ENCODE measurements at places on chromosomes 12 and 14. TPM values are rescaled to one million over a fixed set of nuclear protein-coding genes. Genes with fewer than 3 reads are reported as not detected.

The TAS2R50 gene
- 2.7 TPM for total RNA-seq

GRCh38 chr14:33668066-33668465 is 282.8 kb downstream of the EGLN3 start:
- no peak for DNase-seq

The GDF11 gene
- total RNA-seq = 4.1 TPM

DNA sequence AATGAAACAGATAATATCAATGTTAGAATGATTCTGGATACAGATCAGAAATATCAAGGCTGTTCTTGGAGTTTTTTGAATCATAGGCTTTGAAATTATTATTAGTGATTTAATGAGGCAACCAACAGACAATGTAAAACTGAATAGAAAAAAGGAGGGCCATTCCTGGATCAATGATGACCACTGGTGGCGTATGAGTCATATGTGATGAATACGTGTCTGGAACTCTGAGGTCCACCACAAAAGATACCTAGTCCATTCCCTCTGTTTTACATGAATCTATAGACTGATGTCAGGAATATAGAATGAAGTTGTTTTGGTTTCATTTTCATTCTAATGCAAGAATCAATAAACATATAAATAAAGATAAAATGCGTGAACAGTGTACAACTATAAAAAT is 78.3 kb upstream of the RTL1 start:
- no peak for DNase-seq

GRCh38 chr12:130227641-130228040 is 65.4 kb downstream of the FZD10 start:
- DNase-seq = peak; percentile 82

The IAPP gene
- not detected for total RNA-seq

GRCh38 chr12:52178984-52179383 is 12.8 kb downstream of the KRT80 start:
- no peak for DNase-seq

The CLEC6A gene
- not detected for total RNA-seq

DNA sequence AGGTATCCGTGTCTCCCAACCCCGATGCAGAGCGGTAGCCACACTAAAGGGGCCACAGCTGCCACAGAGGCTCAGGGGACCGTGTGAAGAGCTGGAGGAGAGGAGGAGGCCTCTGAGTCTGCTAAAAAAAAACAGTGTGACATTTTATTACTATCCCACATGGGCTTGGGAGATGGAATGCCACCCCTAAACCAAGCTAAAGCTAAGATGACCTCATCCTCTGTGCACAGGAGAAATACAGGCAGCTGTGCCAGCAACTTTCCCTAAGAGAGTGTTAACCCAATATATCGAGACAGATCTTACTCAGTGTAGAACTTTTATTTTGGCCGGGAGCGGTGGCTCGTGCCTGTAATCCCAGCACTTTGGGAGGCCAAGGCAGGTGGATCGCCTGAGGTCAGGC is 18.0 kb downstream of the BCL2L14 start:
- no peak for DNase-seq

DNA sequence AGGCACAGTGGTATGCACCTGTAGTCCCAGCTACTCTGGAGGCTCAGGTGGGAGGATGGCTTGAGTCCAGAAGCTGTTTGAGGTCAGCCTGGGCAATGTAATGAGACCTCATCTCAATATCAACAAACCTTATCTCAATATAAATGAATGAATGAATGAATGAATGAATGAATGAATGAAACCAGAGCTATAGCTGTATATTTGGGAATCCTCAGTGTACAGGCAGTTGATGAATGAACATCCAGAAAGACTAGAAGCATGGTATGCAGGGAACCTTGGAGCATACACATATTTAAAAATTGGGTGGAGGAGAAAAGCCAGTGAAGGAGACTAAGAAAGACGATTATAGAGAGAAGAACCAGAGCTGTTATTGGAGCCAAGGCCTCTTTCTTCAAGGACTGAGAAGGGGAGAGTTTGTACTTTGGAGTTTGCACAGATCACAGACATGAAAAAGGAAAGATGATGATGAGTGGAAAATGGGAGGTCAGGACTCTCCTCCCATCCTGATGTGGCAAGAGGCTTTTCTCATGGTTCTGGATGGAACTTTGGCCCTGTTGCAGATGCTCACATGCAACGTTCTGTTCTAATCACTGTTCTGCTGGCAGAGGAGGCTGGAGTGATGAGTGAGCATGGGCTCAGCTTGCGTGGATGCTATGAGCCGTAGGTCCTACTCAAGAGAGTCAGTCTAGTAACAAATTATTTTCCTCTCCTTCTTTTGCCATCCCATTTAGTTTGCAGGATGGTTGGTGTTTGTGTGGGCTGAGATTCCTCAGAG is 114.4 kb downstream of the PRKCH start:
- DNase-seq = no peak

The RNF212B gene
- 21.1 TPM for total RNA-seq

The MYF6 gene
- total RNA-seq = 2.5 TPM

DNA sequence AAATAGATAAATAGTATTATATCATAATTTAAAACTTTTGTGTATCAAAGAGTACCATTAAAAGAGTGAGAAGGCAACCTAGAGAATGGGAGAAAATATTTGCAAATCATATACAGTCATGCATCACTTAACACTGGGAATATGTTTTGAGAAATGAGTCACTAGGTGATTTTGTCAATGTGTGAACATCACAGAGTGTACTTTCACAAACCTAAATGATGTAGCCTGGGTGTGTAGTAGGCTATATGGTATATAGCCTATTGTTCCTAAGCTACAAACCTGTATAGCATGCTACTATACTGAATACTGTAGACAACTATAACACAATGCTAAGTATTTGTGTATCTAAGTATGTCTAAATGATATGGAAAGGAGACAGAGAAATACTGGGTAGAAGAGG is 48.0 kb upstream of the ARID2 start:
- DNase-seq = no peak

DNA sequence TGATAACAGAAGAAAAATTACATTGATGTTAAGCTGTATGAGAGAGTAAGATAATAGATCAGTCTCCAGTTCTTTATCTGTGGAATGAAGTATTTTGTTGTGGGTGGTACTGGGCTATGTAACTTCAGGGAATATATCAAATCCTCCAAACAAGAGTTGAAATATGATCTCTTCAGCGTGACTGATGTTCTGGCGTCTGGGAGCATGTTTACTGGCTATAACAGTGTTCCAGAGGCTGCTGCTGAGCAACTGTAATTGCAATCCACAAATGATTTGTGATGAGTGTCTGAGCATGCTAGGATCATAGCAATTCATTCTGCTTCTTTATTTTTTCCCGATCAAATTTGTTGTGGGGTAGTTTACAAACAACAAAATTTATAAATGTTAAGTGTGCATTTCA is 18.6 kb upstream of the CCDC198 start:
- no peak for DNase-seq

The ARG2 gene
- 565 TPM for total RNA-seq

DNA sequence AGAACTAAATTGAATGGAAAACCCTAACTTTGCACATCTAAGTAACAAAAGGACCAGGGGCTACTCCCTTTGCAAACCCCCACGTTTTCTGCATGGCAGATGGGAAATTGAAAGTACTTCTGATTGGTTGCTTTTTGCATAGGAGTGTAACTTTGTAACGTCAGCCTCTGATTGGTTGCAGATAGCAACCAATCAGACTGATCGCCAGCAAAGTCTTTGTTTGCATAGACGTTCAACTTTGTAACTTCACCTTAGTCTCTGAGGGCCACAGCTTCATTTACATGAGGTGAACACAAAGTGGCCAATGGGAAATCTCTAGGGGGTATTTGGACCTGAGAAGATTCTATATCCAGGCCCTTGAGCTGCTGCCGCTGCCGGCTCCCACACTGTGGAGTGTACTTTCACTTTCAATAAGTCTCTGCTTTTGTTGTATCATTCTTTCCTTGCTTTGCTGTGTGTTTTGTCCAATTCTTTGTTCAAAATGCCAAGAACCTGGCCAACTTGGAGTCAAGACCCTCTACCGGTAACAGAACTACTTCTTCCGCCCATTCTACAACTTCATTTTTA is 102.5 kb upstream of the PRICKLE1 start:
- DNase-seq = no peak

DNA sequence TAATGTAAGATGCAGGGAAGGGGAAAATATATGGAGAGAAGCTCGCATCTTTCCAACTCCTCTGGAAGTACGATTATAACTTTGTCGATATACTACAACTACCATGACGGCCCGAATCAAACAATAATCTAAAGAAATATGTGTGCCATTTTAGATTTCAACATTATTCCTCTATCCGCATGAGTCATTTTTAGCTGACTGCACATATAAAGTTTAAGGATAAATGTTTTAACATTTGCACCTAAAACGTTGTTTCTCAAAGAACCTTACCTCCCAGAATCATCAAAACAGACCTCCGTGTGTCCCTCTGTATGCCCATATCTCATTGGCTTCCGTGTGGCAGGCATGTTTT is 482 bp downstream of the WDHD1 start:
- DNase-seq = no peak

GRCh38 chr14:75702122-75702521 is 41.1 kb downstream of the TTLL5 start:
- no peak for DNase-seq

DNA sequence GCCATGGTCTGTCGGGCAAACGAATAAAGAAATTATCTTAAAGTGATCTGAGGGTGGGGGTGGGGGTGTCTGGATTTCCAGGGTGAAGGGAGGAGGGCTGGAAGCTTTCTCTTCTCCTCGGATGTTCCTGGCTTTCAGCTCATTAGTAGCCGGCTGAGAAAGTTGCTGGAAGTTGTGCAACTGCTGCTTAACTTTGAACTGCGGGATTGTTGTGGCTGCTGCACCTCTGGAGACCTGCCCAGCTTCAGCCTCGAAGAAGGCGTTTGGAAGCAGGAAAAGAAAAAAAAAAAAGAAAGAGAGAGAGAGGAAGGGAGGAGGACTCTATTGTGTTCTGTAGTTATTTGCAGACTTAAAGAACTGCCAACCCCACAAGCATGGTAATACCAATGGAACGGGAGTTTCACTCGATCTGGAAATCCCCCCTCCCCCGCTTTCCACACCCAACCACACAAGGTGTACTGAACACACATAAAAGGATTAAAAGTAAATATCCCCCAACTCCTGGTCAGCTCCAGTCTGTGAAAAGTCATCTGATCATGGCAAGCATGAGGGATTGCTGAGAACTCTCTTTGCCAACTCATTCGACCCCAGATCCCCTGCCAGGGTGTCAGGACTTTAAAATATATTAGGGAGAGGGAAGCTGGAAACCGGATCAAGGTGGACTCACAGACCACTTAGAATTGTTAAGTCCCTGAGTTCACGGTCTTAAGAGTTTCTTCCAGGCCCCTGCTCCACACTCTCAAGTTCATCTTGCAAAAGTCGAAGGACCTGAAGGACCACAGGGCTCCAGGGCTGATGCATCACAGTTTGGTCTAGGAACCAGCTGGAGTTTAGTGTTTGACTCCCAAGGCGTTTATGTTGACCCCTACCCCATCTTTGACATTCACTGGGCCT is at the start of gene RASSF9:
RASSF9 (minus strand) TSS at position 213 of the 894 bp plus-strand sequence; CDS start at position 5, 208 bp downstream.
- peak; percentile 68 for DNase-seq

The RNASE7 gene
- not detected for total RNA-seq

DNA sequence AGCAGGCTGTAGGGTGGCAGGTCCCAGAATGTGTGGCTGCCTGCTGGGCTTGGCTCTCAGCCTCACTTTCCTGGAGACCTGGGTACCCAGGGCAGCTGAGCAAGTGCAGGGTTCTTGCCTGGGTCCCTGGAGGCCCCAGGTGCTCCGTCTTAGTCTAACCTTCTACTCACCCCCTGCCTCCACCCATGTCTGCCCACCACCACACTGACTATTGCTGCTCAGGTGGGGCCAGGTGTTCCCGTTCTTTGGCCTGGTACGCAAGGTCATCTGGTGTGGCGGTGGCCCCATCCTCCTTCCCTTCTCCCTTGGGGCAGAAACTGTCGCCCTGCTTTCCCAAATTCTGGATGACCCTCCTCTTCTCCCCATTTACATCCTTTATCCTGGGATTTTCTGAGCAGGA is 319.9 kb downstream of the TMEM121 start:
- DNase-seq = no peak

GRCh38 chr12:87758271-87758670 is 270.9 kb downstream of the C12orf50 start:
- DNase-seq = no peak

- DNase-seq = no peak
These were observed 440.4 kb upstream of the PRICKLE1 start for GRCh38 chr12:43029971-43030370.

The IFT43 gene
- 55.9 TPM for total RNA-seq
